SJSA1 (cell line): ENCODE measurements at places on chromosomes 1 and 21.

GRCh38 chr1:2127187-2128145, 67.1 kb downstream of the FAAP20 start:
- DNase-seq: peak; percentile 36

GRCh38 chr1:221725735-221726672, 15.9 kb downstream of the DUSP10 start:
- DNase-seq: no peak

- DNase-seq: no peak
These were observed 222.7 kb downstream of the NUF2 start for GRCh38 chr1:163544441-163544840.

DNA sequence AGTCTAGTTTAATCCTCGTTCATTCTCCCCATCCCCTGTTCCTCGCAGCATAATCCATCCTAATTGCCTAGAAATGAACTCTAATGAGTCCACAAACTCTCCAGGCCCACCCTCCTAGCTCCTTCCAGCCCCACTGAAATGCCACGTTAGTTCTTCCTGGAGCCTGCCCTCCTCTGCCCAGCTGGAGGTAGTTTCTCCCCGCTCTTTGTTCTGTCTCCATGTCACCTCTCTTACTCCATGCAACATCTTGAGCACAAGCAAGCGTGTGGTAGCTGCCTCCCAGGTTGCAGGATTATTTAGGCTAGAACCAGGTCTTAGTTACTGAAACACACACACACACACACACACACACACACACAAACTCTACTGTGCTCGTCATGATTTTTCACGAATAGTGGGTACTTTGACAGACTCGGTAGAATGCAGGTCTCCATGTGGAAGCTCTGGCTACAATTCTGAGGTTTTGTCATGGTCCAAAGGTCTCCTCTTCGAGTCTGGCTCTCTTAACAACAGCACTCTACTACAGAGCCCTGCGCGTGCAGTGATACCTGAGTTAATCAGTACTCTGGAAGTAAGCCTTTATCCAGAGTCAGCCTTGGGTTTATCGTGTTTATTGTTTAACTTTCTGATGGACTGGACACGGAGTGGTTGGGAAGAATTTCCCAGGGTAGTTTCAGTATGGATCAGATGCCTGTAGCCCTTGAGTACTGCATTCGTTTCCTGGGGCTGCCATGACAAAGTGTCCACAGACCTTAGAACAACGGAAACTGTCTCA, 27.5 kb downstream of the HUNK start:
- no peak for DNase-seq

GRCh38 chr1:63908016-63908415, 134.2 kb downstream of the ROR1 start:
- DNase-seq: no peak
